ENCODE measurements at places on chromosomes 2 and 18.

DNA sequence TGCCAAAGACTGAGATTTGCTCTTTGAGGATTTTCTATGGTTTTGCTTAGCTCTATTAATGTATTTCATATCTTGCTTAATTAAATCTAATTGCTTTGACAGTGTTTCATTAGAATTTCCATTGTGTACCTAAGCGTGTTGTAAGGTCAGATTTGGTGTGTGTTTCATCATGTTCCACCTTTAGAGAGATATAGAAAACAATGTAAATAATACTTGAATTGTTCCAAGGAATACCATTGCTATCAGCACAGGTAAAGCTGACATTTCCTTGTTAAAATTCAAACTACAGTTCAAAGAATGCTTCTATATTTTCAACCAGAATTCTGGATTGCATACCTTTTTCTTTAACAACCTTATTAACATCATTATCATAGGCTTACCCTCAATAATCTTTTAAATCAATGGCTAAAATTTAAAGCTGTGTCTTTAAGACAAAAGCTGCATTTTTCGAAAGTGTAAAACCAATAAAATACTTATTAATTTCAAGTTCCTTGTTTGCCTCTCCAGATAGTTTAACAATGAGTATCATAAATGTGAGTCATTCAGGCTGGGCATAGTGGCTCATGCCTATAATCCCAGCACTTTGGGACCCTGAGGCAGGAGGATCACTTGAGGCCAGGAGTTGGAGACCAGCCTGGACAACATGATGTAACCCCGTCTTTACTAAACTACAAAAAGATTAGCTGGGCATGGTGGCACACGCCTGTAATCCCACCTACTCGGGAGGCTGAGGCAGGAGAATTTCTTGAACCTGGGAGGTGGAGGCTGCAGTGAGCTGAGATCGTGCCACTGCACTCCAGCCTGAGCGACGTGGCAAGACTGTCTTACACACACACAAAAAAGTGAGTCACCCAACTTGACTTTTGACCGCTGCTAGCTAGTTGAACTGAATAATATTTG lies 188.0 kb upstream of the PKDCC start:
- DNase-seq: no peak

DNA sequence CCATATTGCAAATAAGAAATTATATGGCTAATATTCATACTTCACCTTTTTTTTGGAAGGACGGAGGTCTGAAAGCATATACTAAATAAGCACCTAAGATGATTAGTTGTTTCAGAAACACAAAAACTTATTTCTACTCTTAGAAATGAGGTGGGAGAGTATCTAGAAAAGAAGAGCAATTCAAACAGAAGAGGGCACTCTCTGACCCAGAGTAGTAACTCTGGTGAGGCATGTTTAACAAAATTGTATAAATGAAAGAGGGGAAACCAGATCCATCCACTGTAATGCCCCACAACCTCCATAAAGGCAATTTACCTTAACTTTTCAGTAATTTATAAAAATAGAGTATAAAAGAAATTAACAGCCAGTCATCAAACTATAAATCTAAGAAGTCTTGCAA lies 669.6 kb upstream of the VRK2 start:
- no peak for DNase-seq

DNA sequence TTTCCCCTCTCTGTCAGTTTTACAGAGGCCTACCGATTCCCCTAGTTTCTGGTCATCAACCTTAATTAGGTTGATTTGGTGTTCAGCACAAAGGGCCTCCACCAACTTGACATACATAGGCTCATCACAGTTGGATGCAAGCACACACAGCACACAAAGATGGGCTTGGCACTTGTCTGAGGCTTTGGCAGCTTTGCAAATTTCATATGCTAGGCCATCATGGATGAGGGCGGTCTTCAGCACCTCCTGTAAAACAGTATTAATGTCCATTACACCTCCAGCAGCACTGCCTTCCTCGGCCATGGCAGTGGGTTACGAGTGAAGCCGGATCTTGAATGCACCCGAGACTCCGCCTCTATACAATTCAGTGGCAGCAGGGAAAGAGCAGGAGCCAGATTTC lies 56.9 kb downstream of the REL start:
- no peak for DNase-seq

DNA sequence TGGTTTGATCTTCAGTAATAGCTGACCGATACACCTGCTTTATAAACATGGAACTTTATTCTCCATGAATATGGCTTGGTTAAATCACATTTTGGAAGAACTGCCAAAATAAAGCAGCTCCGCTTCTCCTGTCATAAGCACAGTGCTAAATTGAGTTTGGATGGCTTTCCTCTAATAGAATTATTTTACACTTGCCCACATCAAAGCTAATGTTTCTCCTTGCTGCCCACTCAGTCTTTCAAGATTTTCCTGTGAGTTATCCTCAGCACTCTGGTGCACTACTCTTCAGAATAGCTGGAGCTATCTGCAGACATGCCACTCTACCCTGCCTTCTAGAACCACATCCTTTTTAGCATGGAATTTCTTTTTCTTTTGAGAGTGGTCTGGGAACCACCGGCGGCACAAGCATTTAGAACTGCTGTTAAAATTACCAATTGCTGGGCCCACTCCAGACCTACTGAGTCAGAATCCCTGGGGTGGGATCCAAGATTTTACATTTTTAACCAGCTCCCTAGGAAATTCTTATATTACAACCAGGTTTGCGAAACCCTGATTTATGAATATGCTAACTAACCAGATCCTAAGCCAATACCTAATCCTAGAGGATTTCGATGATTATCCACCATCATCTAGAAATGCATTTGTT lies 283.3 kb downstream of the AFF3 start:
- no peak for DNase-seq

DNA sequence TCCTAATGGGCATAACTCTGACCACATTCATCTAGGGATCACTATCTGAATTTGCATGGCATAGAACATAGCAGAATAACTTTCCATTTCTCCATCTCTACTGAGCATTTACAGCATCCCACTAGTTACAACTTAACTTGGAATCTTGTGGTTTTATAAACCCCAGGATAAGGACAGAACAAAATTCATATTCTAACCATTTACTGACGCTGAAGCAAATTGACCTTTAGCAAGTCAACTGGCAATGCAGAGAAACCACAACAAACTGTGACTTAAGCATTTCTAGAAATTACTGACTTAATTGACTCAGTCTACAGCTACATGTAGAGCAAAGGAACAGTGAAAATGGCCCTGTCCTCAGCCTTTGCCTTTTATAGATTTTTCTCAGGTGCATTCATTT lies 61.2 kb downstream of the DCC start:
- no peak for DNase-seq

- DNase-seq: no peak
These were observed 125.8 kb upstream of the CYP1B1 start for GRCh38 chr2:38201784-38202183.

GRCh38 chr2:48162742-48163141 lies 256.4 kb upstream of the FBXO11 start:
- no peak for DNase-seq

- no peak for DNase-seq
These were observed 37.9 kb downstream of the ODC1 start for GRCh38 chr2:10410001-10410822.

DNA sequence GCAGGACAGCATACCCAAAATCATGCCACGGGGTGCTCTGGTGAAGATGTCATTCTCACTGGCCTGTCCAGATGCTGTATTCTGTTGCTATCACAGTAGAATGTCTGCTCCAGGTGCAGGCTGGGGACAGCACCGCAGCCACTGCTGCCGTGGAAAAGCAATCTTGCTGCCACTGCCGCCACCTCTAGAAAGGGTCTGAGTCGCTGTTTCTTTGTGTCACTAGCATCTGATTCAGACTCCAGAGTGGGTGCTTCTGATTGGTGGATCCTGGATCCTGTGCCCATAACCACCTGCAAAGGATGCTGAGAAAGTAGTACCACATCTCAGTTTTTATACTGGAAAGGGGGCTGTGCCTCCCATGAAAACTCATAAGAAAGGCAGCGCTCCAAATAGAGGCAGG lies 45.3 kb upstream of the CTLA4 start:
- DNase-seq: no peak

DNA sequence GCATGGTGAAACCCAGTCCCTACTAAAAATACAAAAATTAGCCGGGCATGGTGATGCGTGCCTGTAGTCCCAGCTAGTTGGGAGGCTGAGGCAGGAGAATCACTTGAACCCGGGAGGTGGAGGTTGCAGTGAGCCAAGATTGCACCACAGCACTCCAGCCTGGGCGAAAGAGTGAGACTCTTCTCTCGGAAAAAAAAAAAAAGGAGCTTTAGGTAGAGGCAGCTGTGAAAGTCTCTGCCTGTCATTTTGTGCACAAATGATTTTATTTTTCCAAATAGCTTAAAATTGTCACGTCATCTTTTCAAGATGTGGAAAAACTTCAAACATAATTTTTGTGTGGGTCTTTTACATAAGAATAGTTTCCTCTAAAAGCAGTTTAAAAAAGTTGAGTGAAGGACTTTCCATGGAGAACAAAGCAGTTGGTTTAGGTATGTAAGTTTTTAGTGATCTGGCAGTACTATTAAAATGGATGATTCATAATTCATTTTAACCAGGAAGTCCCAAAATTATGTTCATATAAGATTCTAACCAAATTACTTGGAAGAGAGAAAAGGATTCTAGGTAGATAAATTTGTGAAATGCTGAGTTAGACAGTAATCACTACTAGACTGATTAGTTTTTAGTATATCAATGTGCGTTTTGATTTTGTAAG lies 11.5 kb downstream of the CCNYL1 start:
- no peak for DNase-seq

DNA sequence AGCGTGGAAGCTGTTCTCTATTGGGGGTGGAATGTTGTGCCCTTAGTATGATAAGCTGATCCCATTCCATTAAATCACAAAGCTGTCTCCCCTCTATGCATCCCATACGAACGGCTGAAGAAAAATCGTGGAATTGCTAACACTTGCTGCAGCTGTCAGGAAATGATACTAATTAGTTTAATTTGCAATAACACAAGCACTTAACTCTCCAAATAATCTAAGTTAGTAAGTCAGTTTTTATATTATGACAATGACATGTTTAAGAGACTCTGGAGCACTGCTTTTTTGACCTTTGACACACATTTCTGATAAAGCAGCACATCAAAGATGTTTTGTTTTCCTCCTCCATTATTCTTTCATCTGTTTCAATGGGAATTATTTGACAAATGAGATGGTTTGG lies 123.7 kb upstream of the SATB2 start:
- DNase-seq: no peak

DNA sequence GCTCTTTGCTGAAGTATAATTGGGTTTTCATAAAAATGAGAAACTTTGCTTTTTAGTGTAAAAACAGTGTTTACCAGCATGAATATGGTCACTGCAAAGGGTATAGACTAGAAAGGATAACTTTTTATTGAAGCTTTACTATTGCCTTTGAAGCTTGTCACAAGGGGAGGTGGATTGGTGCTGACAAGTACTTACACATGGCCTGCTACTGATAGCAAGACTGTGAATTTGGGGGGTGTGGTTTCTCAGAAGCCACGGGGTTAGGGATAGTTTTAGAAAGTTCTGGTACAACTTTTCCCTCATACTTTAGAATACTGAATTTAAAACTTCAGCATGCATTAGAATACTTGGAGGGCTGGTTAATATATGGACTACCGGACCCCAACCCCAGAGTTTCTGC lies 294.1 kb downstream of the SOCS6 start:
- DNase-seq: no peak

DNA sequence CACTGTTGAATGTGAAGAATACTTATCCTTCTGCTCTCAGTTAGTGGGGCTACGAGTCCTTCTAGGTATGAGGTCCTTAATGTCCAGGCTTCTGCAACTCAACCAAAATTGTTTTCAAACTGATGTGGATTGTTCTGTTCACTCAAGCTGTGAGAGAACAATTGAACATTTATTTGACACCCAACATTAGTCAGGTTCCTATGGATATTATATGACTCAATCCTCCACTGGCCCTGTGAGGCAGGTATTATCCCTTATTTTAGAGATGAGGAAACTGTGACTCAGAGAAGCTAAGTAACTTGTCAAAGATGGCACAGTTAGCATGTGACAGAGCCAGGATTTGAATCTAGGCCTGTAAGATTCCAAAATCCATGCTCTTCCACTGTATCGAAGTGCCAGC lies 1.2 kb upstream of the LYG2 start:
- no peak for DNase-seq

DNA sequence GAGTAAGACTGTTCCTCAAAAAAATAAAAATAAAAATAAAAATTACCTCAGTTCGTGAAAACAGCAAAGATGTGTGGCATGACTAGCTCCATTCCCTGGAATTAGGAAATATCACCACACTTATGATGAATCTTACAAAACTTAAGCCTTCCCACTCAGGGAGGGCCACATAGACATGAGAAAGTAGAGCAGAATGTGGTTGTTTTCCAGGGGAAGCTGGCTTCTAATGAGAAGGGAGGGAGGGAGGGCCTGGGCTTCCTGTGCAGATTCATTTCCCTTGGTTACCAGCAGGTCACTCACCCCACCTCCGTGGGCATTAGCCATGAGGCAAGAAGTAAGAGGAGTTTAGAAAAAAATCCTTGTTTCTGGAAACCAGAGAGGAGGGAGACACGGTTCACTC lies 95.9 kb upstream of the RMDN2 start:
- no peak for DNase-seq

- DNase-seq: no peak
These were observed 11.9 kb downstream of the LCT start for GRCh38 chr2:135825131-135825530.

- DNase-seq: no peak
These were observed 101.8 kb downstream of the DGKD start for GRCh38 chr2:233456111-233456510.

- no peak for DNase-seq
These were observed 1.2 kb downstream of the CDK15 start for GRCh38 chr2:201807452-201807999.

GRCh38 chr2:134271758-134272157 lies 17.9 kb downstream of the MGAT5 start:
- no peak for DNase-seq

DNA sequence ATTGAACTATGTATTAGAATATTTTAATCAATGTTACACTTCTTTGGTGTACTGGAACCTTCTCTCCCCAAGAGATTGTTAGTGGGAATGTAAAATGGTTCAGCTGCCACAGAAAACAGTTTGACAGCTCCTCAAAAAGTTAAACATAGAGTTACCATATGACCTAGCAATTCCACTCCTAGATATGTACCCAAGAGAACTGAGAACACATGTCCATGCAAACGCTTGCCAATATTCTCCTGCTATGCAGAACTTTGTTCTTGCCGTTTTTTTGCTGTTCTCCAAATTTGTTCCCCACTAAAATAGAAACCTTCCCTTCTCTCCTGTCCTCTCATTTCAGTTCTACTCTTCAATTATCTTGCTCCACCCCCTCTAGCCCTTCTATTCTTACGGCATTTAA lies 87.6 kb downstream of the PTPN2 start:
- DNase-seq: no peak

GRCh38 chr2:146209842-146210275 lies 1635.0 kb upstream of the ACVR2A start:
- no peak for DNase-seq

DNA sequence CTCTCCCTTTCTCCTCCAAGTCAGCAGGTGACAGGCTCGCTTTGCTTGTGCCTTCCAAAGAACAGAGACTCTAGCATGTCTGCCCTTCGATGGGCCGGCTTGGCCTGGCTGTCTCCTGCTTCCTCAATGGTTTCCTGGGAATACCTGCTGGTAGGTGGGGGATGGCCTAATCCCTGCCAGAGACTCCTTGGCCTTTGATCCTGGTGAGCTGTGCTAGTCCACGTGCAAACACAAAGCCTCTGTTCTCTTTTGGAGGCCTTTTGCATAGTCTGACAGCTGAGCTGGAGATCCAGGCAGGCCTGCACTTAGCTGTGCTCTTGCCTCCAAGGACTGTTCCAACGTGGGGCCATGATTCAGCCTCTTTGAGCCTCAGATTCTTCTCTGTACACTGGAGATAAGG lies 67.6 kb downstream of the ARL4C start:
- no peak for DNase-seq

GRCh38 chr2:158182676-158183295 lies 81.1 kb downstream of the UPP2 start:
- no peak for DNase-seq

Data from central memory CD4-positive, alpha-beta T cell (primary cell).